Hypothalamus (tissue), 51 donors: ENCODE measurements at places on chromosomes 3 and 15.

GRCh38 chr15:66424963-66425612 is 38.4 kb downstream of the MAP2K1 start:
- DNase-seq: no peak

DNA sequence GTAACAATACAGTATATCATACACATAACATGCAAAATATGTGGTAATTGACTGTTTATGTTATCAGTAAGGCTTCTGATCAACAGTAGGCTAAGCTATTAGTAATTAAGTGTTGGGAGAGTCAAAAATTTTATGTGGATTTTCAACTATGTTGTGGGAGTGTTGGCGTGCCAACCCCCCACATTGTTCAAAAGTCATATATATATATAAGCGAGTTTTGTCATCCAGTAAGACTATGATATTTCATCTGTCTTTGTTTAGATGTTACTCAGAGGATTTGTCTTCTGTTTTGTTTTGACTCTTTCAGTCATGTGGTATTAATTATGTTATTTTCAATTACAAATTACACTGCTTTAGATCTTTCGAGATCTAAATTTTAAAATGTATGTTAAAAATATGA is 51.0 kb upstream of the RAP2B start:
- no peak for DNase-seq

DNA sequence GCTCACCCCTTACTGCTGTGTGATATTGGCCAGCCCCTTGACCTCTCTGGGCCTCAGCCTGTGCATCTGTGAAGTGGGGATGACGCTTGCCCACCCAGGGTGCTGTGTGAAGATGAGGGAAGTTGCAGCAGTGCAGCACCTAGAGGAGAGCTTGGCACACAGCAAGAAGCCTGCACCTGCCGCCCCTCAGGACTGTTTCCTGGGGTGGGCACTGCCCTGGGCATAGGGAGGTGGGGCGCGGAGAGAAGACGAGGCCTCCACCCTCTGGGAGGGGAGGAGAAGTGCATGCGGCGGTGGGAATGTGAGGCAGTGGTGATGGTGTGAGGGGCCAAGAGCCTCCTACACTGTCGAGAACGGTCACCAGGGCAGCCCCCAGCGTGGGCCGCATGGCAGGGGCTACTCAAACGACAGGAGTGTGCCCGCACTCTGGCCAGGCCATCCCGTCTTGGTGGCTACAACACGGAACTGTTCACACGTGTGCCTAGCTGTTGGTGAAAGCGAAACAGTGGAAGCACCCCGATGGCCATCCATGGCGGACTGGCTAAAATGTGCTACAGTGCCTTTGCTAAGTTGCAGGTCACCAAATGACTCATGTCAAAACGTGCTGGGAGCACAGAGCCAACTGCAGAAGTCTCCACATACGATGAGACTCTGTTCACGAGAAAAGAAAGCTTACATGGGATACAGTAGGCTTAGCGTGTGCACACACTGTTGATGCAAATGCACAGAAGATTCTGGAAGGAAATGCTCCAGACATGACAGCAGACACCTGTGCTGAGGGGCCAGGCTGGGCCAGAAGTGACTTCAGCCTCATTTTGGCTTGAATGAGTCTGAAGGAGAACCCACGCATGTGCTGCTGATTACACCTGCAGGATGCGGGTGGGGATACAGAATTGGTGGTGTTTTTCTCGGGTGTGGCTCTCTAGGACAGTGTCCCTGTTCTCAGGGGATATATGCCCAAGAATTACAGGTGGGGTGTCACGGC is 40.4 kb upstream of the IQSEC1 start:
- DNase-seq: no peak

GRCh38 chr3:148937467-148938255 is 53.7 kb upstream of the GYG1 start:
- no peak for DNase-seq

DNA sequence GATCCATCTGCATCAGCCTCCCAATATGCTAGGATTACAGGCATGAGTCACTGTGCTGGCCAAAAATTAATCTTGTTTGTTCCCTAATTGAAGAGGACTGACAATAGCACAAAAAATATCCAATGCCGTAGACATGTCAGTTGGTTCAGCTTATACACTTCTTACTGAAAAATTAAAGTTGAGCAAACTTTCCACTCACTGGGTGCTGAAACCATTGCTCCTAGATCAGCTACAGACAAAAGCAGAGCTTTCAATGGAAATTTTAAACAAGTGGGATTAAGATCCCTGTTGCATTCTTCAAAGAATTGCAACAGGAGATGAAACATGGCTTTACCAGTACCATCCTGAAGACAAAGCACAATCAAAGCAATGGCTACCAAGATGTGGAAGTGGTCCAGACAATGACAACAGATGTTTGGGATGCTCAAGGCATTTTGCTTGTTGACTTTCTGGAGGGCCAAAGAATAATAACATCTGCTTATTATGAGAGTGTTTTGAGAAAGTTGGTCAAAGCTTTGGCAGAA is 16.0 kb downstream of the ISLR2 start:
- no peak for DNase-seq

DNA sequence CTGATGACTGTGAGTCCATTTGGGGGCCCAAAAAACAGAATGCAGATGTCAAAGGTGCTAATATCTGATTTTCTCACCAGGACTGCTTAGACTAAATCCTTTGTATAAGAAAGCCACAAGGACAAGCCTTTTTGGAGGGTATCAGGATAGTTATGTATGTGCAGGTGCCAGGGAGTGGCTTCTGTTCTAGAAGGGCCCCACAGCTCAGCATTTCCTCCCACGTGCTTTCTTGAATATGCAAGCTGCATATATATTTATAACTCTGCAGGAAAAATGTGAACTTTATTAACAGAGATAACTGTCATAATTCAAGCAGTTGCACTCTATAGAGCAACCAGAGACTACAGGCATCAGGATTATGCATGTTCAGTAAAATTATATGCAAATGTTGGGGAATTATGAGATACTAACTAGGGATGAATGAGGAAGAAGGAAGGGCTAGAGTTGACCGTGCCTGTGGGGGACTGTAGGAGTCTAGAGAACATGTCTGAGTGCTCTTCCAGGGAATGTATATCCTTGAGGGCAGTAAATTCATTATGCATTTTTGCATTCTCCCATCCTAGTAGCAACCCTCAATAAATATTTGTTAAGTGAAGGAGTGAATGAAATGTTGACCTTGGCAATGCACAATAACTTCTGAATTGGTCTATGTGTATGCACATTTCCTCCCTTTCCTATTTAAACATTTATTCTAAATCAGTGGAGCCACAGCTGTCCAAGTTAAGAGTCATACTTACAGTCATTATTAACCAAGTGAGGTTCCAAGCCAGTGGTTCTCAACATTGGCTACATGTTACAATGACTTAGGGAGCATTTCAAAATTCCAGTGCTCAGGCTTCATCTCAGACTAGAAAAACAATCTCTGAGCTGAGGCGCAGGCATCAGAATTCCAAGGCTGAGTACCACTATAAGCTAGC is 94.8 kb upstream of the ANKRD28 start:
- DNase-seq: no peak

DNA sequence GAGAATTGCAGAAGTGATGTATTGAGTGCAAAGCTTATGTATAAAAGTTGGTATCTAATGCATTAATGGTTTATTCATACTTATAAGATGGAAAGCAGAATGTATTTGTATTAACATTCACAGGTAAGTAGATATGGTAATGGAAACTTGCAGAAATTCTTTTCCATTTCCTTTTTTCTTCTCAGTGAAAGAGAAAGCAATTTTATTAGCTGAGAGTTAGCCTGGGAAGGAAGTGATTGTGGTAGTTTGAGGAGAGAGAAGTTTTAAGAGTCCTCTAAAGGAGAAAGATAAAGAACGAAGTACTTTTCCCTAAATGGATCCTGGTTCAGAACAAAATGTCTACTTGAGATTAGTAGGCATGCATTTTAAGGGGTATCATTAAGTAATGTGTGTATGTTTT is 60.1 kb upstream of the OSTN start:
- DNase-seq: no peak

DNA sequence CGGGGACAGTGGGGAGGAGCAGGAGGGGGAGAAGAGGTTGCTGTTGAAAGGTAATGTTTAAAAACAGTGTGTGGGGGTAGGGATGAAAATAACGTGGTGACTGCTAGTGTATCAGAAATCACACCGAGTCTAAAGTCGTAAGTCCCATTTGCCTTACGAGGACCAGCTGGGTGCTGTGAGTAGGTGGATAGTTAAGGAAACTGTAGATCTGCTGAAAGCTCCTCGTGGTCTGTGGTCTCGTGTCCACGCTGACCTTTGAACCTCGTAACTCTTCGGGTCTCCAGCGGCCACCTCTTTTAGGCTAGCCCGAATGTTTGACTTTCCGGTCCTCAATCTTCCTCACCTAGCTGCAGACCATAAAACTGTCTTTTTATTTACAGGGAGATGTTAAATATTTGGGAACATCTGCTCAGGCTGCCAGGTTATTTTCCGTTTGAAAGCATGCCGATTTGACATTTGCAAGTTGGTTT is 29.3 kb upstream of the ST3GAL6 start:
- DNase-seq: no peak

GRCh38 chr3:192919901-192920300 is 2.2 kb upstream of the MB21D2 start:
- no peak for DNase-seq
